Vagina (tissue), 2 donors: ENCODE measurements at places on chromosomes 11 and 22. TPM values are rescaled to one million over a fixed set of nuclear protein-coding genes. Genes with fewer than 3 reads are reported as not detected.

GRCh38 chr11:102666331-102666957, 39.1 kb downstream of the MMP27 start:
- DNase-seq = no peak
- no peaks in the 10 kb centered on the region for H3K27me3 ChIP-seq
- no peaks in the 10 kb centered on the region for H3K4me1 ChIP-seq
- H3K36me3 ChIP-seq = no peaks in the 10 kb centered on the region

DNA sequence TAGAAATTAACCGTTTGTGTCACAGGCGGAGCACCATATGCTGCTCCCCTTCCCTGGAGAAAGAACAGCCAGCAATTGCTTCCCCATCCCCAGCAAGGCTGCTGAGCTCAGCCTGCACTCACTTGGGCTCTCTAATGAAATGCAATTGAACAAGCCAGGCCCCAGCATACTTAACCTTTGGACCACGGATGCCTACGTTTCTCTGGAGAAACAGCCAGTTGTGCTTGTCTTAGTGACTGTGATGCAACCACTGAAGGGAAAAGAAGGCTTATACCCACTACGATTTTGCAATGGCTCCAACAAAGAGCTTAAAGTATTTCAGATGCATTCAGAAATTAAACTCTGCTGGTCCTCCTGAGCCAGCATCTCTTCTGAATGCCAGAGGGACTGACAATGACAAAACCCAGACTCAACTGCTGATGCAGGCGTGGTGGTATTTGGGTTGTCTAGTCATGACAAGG, 51.3 kb upstream of the SESN3 start:
- no peaks in the 10 kb centered on the region for H3K36me3 ChIP-seq
- no peaks in the 10 kb centered on the region for H3K27me3 ChIP-seq
- H3K4me3 ChIP-seq = no peak overlapping the region
- H3K27ac ChIP-seq = no peak overlapping the region

GRCh38 chr11:5252192-5252918, 2.2 kb downstream of the HBG2 start:
- DNase-seq = no peak
- H3K27ac ChIP-seq = no peak overlapping the region
- no peaks in the 10 kb centered on the region for H3K27me3 ChIP-seq
- H3K4me1 ChIP-seq = no peaks in the 10 kb centered on the region
- H3K36me3 ChIP-seq = no peaks in the 10 kb centered on the region

DNA sequence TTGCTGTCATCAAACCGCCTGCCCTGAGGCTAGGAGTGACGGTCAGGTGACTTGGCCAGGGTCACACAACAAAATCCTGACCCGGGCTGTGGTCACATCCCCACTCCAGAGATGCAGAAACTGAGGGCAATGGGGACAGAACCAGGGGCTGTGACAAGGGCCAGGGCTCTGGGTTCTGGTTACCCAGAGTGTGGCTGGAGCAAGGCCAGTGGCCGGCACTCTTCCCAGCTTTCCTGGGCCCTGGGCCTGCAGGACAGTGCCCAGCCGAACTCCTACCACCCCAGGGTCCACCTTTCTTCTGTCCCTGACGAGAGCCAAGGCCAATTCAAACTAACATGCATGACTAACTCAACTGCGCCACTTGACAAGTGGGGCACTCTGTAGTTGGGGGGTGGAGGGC, 35.9 kb downstream of the ARVCF start:
- H3K36me3 ChIP-seq = peaks cover 17% of the 10 kb centered on the region
- DNase-seq = no peak
- H3K4me1 ChIP-seq = peaks cover 22% of the 10 kb centered on the region
- no peak overlapping the region for H3K27ac ChIP-seq

DNA sequence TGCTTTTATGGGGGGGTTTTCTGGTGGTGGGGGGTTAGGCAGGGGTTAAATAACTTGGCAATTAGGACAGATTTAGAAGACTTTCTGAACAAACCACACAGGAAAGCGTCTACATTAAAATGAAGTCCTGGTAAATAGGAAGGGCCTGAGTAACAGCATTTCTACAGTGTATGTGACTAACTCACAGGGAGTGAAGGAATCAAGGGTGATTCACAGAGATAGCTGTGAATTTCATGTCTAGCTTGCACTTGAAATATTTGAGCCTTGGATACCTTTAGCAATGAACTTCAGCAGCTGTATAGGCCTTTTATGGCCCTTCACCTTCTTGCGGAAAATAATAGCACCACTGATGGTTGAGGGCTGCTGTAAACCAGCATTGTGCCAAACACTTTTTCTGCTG, 26.1 kb upstream of the LDHA start:
- no peak overlapping the region for H3K4me3 ChIP-seq
- H3K36me3 ChIP-seq = no peaks in the 10 kb centered on the region
- no peak overlapping the region for H3K27ac ChIP-seq

DNA sequence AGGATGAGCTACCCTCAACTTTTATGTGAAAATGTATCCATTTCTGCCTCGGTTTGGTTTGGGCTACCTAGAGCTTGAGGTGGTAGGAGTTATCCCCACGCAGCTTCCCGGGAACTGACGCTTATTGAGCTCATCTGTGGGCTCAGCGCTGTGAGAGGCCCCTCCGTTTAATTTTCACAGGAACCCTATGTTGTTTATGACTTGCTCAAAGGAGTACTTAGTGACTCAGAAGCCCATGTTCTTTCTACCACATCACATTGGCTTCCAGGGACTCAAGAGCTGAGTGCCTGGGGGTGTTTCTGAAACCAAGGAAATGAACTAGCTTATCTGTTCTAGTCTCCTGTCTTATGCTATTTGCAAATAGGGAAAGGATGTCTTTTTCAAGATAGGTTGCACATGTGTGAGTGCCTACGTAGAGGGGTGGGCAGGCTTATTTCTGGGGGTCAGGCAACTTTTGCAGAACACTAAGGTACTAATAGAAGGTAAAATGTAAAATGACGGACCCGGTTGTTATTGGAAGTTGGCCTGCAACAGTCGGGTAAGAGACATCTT, 40.5 kb downstream of the MICAL2 start:
- H3K4me1 ChIP-seq = no peaks in the 10 kb centered on the region
- no peaks in the 10 kb centered on the region for H3K27me3 ChIP-seq
- no peak overlapping the region for H3K27ac ChIP-seq
- no peaks in the 10 kb centered on the region for H3K36me3 ChIP-seq
- no peak for DNase-seq
- no peak overlapping the region for H3K4me3 ChIP-seq

The OR8G5 gene
- total RNA-seq = not detected

The TIMM10B gene
- 98.7 TPM for total RNA-seq

The MUC6 gene
- total RNA-seq = not detected

The OR4P4 gene
- not detected for total RNA-seq

The CTSF gene
- total RNA-seq = 85.7 TPM
